ENCODE measurements at places on chromosomes 12 and 14.
A peak's percentile ranks its signal among the peaks of the same experiment; 100 is the strongest.

DNA sequence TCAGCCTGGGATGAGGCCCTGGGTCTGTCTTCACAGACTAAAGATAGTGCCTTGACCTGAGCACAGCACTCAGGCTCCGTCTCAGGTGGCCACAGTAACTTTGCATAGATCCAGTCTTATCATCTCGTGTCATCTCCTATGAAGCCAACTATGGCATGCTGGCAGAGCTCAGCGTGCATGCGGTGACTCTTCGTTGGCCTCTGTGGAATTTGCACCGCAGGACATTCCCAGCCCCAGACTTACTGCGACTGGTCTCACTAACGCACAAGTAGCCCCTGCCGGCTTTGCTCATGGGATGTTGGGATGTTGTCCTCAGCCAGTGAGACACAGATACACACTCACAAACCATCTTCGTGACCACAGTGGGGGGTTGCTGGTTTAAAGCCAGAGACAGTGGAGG is 199.6 kb downstream of the CHST11 start:
- no peak for DNase-seq

- no peak for DNase-seq
Observed at GRCh38 chr12:132517013-132517739, 27.2 kb downstream of the FBRSL1 start.

- DNase-seq, result peak; percentile 48
Observed at GRCh38 chr12:38850461-38850860, 54.9 kb downstream of the CPNE8 start.

DNA sequence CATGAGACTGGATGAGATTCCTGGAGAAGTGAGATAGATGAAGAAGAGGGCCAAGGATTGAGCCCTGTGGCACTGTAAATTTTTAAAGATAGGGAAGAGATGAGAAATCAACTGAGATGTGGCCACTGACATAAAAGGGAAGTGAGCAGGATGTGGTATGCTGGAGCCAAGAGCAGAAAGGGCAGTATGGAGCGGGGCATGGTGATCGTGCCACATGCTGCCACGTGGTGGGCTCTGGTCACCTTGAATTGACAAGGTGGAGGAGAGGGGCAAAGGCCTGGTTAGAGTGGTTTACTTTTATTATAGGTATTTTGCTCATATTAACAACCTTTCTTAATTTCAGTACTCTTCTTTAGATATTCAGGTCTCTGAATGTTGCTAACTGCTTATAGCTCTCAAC is 257.9 kb downstream of the NEDD1 start:
- DNase-seq, result no peak

- DNase-seq, result no peak
Observed at GRCh38 chr14:51845811-51846210, 14.6 kb upstream of the GNG2 start.

Measured in suppressor macrophage (primary cell).